Right lung (tissue), 10 donors: ENCODE measurements at places on chromosomes 11 and 22. TPM values are rescaled to one million over a fixed set of nuclear protein-coding genes. Genes with fewer than 3 reads are reported as not detected.

DNA sequence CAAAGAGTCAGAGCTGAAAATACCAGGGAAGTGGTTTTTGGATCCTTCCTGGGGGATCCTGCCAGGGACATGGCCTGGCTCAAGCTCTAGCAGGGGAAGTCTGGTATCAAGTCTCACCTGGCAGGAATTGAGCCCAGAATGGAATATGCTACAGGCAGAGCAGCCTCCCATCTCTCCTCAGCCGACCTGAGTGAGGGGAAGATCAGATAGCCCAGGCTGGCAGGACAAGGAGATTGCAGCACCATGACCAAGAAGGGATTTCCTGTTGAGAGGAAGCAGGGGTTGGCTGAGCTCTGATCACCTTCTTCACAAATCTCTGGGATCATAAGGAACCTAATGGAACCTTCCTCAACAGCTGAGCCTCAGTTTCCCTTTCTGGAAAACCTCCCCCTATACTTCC lies 13.0 kb downstream of the OAF start:
- DNase-seq, result no peak

The MAPK12 gene
- polyA plus RNA-seq, result 12.7 TPM

DNA sequence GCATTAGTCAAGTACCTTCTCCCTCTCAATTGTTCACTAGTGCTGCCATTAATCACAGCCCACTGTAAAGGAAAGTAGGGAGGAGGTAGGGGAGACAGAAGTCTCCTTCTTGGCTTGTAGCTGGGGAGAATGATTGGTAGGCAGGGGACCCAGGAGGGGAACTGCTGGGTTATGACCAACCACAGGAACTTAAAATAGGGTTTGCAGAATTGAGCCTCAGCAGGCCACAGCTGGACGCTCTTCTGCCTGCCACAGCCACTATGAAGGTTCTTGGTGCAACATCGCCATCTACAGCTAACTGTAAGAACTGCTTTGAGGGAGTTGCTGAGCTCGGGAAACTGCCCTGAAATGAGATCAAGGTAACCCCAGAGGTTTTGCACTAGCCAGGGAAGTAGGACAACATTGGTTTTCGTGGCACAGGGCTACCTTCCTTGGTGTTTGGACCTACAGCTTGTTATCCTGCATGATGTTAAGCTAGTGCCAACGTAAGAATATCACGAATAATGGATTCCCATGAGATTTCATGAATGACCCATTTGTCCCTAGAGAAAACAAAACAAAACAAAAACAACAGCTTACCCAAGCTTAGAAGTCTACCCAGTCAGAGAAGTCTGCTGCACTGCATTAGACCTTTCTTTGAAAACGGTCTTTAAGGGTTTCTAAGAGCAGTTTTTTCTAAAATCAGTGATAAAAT lies 787.1 kb upstream of the API5 start:
- DNase-seq, result peak; percentile 56

- no peak for DNase-seq
Observed at GRCh38 chr11:65170058-65170534, at the start of gene SPDYC. Gene SPDYC, plus strand, starts transcription at chr11:65170233. Its CDS starts 1,125 bp downstream, at chr11:65171358.

The APOA4 gene
- polyA plus RNA-seq, result not detected

DNA sequence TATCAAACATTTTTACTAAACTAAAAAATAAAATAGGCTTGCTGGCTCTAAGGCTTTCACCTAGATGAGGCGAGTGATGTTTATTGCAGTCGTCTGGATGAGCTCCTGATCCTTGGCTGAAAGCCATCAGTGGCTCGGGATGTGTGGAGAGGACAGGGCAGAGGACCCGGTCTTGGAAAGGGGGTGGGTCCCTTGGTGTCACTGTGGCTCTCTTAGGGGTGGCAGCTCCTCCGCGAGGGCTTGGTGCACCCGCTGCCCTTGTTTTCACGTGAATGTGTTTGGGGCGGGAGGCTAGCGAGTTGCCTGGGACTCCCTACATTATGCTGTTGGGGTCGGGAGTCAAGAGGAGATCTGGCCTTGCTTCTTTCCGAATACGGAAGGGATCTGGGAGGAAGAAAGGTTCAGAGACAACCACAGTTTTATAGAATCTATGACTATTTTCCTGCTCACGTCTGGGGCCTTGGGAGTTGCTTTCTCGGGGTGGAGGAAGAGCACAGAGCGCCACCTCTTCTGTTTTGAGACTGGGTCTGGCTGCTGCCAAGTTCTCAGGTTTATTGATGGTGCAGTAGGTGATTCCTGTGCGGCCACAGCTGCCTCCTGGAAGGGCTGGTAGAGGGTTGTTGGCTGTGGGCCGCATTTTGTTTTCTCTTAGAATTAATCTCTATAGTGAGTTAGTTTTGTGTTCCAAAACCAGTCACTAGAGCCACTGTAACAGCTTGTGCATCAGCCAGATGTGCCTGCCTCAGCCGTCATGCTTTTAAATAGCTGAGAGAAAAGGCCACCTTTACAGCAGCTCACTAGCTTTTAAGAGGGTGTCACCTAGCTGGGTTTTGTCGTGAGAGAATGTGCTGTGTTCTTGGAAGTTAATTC lies 12.8 kb downstream of the TBC1D22A start:
- DNase-seq, result no peak

The OR52A1 gene
- polyA plus RNA-seq, result 0.03 TPM

- DNase-seq, result no peak
Observed at GRCh38 chr11:131666617-131667016, 296.2 kb downstream of the NTM start.

- DNase-seq, result no peak
Observed at GRCh38 chr11:59263225-59263894, 50.6 kb upstream of the MPEG1 start.

The ARHGAP20 gene
- 50.7 TPM for polyA plus RNA-seq

The CAPN5 gene
- polyA plus RNA-seq, result 20.9 TPM

DNA sequence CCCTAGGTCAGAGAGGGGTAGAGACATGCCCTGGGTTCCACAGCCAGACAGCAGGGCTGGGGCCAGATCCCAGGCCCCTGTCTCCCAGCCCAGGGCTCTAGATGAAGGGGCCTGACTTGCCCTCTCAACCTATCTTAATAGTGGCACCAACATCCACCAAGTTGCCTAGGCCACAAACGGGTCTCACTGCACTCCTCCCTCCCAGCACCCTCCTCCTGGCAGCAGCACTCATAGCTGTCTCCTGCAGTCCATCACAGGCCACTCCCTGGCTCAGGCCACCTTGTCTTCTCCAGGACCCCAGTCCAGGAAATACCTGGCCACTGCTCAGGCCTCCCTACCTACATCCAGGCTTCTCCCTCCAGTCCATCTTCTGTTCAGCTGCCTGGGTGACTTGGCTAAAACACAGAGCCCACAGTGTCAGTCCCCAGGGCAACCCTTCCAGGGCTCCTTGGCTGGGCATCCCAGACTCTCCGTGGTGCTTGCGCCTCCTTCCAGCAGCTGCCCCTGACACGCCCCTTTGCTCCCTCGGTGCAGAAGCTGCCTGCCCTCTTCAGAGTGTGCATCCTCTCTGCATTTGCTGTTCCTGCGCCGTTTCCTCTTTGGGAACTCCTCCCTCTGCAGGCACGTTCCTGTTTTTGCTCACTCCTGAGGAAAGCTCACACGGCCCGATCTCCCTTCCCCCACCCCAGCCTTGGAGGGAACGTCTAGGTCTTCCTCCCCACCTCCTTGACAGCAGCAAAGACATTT lies 40.5 kb downstream of the LRRC32 start:
- no peak for DNase-seq

DNA sequence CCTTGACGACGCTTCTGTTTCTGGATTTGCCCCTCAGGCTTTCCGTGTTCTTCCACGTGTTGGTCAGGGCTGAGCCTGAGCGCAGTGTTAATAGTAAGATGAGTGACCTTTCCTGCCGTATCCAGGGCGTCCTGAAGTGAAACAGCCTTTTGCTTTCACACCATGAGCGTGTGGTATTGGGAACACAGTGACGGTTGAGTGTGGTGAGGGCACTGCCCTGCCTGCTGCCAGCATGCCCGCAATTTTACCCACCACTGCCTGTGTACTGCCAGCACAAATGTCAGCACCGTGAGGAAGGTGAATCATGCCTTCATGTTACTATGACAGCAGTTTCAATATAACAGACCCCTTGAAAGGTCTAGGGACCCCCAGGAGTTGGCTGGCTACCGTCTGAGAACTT lies 217.1 kb downstream of the TBC1D22A start:
- no peak for DNase-seq

DNA sequence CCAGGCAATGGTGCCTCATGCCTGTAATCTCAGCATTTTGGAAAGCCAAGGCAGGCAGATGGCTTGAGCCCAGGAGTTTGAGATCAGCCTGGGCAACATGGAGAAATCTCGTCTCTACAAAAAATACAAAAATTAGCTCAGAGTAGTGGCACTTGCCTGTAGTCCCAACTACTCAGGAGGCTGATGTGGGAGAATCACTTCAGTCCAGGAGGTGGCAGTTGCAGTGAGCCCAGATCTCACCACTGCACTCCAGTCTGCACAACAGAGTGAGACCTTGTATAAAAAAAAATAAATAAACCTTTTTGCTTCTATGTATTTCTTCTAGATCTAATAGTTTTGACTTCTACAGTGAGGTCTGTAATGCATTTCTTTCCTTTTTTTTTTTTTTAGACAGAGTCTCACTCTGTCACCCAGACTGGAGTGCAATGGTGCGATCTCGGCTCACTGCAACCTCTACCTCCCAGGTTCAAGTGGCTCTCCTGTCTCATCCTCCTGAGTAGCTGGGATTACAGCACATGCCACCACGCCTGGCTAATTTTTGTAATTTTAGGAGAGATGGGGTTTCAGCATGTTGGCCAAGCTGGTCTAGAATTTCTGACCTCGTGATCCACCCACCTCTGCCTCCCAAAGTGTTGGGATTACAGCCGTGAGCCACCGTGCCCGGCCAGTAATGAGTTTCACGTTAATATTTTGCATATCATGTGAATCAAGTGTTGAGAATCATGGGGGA lies 18.1 kb upstream of the RDX start:
- no peak for DNase-seq

The OR52B4 gene
- polyA plus RNA-seq, result not detected

The FBLN1 gene
- polyA plus RNA-seq, result 312 TPM

GRCh38 chr11:29449281-29450074 lies 567.4 kb downstream of the KCNA4 start:
- DNase-seq, result no peak

DNA sequence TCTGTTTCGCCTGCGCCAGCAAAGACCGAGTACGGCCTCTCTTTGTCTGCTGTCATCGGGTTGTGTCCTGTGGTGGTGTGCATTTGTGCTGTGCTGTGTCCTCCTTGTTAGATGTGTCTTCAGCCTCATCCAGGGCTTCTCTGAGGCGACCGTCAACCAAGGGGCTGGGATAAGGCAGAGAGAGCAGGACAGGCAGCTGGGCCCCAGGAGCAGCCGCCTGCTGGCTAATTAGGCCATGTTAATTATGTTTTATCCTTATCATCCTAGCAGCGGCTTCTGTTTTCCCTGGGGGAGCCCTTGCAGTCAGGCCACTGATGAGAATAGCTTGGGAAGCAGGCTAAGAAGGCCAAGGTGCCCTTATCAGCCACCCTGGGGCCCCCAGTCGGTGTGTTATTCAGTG lies 40.7 kb upstream of the TTC12 start:
- DNase-seq, result no peak

- DNase-seq, result no peak
Observed at GRCh38 chr11:10857459-10857708, 469 bp downstream of the ZBED5 start.

DNA sequence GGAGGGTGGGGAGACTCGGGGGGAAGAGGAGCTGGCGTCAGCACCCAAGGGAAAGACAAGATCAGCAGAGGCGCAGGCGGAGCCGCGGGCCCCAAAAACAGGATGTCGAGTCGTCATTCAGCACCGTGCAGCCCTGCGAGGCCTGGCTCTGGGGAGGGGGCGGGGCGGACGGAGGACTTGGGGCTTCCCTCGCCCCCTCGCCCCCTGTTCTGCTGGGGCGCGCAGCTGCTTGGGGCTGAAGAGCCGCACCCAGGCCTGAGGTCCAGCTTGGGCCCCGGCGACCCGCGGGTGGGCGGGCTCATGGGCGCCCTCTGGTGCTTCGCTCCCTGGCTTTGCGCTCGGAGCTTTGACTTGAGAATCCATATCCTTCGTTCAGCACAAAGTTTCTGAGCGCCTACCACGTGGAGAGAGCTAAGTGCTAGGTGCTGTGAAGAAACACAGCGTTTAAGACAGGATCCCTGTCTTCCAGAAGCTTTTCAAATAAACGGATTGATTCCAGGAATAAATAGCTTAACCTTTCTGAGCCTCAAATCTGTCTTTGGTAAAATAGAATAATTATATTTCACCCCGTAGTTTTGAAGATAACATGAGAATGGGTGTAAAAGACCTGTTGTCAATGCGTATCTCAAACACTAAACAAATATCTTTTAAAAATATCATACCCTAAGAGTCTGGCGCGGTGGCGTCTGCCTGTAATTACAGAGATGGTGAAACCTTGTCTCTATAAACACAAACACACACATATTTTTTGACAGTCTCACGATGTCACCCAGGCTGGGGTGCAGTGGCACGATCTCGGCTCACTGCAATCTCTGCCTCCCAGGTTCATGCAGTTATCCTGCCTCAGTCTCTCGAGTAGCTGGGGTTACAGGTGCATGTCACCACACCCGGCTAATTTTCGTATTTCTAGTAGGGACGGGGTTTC lies 929 bp upstream of the RHOG start:
- DNase-seq, result peak; percentile 82

DNA sequence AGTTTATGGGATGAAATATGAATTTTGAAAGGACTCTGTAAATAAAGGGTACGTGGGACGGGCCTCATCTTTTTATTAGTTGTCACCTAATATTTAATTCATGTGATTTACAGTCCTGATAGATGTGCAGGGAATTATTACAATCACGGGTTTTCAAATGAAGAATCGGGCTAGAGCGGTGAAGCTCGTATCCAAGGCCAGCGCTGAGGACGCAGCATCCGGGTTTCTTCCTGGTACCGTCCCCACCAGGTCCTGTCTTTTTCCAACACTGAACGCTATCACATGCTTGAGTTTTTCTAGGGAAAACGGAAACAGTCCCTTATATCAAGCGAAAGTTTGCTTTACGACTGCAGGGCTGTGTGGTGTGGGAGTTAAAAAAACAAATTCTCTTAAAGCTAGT lies 787 bp downstream of the SMDT1 start:
- no peak for DNase-seq

DNA sequence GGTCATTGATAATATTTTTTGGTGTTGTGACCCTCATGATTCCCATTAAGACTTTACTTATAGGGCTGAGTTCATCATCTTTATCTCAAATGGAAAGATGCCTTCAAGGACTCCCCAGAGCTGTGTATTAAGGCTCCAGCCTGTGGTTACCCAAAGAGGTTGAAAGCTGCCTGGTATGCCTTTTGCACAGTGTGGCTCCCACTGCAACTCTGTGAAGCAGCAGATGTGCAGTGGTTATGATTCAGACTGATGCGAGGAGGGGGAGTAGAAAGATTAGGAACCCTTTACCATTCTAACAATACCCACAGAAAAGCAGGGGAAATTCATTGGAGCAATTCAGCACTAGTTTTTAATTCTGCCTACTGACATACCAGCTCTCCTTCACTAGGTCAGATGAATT lies 560.0 kb downstream of the INSC start:
- no peak for DNase-seq

The BAIAP2L2 gene
- polyA plus RNA-seq, result 1.4 TPM

The MS4A6A gene
- polyA plus RNA-seq, result 23.5 TPM

- no peak for DNase-seq
Observed at GRCh38 chr11:134345237-134345550, 13.4 kb downstream of the GLB1L2 start.
